ENCODE measurements at places on chromosomes 5 and 9. TPM values are rescaled to one million over a fixed set of nuclear protein-coding genes. Genes with fewer than 3 reads are reported as not detected.

SERINC5 gene
- 90.0 TPM for total RNA-seq

TSSK1B gene
- 0.20 TPM for total RNA-seq

BSPRY gene
- 36.8 TPM for total RNA-seq

FOXD4L5 gene
- total RNA-seq = not detected

DNA sequence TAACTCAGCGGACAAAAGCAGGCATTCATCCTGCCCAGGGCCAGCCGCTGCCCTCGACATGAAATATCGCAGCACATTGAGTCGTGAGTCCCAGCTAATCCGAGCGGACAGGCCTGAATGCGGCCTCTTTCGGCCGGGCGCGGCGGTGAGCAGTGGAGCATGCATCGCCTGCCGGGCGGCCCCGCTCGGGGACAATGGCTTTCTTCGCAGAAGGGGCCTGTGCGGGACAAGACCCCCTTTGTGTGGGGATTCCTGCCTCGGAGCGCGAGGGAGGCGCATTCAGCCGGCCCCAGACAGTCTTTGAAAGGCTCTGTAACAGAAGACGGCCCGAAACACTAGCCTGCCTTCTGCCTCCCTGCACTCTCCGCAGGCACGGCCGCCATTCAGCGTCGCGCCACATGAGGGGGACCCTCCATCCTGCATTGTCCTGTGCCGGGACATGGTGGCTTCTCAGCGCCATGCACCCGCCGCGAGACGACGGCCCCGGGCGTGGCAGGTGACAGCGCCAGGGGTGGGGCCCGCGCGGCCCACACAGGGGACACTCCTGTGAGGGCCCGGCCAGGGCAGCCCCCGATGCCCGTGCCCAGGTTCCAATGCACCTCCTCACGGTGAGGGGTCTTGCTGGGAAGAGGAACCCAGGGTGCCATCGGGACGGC, 52.0 kb downstream of the EXD3 start:
- H3K36me3 ChIP-seq = no peaks in the 10 kb centered on the region
- no peak overlapping the region for H3K27ac ChIP-seq
- DNase-seq = no peak

GRCh38 chr9:119961774-119962424, 592.7 kb upstream of the BRINP1 start:
- H3K4me3 ChIP-seq = no peak overlapping the region
- H3K27ac ChIP-seq = no peak overlapping the region
- no peaks in the 10 kb centered on the region for H3K27me3 ChIP-seq
- H3K4me1 ChIP-seq = no peaks in the 10 kb centered on the region

DNA sequence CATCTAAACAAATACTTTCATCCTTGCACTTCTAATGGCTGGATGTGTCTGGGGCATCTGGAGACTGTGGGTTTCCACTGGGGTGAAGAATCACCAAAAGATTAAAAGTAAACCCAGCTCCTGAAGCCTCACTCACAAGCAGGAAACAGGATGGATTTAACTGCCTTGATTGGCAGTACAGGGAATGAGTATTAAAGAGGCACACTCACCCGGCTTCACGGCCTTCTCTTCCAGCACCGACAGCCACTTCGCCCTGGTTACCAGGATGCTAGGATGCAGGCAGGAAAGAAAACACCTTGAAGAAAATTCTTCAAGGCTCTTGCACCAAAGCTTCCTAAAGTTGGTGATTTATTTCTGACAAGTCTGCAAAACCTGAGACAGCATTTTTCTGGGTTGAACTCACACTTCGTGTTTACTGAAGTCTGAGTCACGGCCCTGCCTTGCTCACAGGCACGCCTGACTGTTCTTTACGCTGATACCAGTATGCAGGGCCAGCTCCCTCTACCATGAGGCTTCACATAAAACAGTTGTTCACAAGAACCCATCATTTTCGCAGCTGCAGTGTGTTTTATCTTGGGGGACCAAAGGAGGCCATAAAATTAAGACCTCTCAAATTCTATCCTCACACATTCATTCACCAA, 56.5 kb upstream of the ZNF354A start:
- H3K27ac ChIP-seq = no peak overlapping the region
- no peak overlapping the region for H3K4me3 ChIP-seq
- H3K27me3 ChIP-seq = no peaks in the 10 kb centered on the region
- H3K4me1 ChIP-seq = no peaks in the 10 kb centered on the region

DNA sequence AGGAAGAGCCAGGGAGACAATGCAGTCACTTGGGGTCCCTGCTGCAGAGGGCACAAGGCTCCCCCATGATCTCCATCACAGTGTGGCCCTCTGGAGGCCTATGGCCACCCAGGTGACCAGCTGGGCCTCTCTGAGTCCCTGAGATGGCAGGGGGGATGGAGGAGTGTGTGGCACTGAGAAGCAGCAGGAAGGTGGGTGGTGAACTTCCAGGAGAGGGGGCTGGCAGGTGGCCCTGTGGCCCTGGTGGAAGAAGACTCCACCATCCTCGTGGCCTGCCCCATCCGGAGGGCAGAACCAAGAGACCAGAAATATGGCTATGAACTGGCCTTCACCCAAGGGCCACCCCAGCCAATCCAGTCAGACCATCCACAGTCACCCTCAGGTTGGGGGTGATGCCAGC, 31.7 kb upstream of the AFAP1L1 start:
- H3K36me3 ChIP-seq = no peaks in the 10 kb centered on the region
- no peaks in the 10 kb centered on the region for H3K27me3 ChIP-seq
- no peak for DNase-seq
